Mammary epithelial cell (primary cell): ENCODE measurements at places on chromosomes 2 and 18.

- no peak for DNase-seq
Observed at GRCh38 chr18:74182335-74182734, 34.0 kb downstream of the TIMM21 start.

GRCh38 chr2:216596236-216596979, 36.8 kb upstream of the IGFBP2 start:
- no peak for DNase-seq

GRCh38 chr18:13576598-13576997, 149.8 kb downstream of the FAM210A start:
- DNase-seq: no peak

- DNase-seq: peak; percentile 15
Observed at GRCh38 chr2:56263876-56264275, 80.1 kb downstream of the CCDC85A start.

DNA sequence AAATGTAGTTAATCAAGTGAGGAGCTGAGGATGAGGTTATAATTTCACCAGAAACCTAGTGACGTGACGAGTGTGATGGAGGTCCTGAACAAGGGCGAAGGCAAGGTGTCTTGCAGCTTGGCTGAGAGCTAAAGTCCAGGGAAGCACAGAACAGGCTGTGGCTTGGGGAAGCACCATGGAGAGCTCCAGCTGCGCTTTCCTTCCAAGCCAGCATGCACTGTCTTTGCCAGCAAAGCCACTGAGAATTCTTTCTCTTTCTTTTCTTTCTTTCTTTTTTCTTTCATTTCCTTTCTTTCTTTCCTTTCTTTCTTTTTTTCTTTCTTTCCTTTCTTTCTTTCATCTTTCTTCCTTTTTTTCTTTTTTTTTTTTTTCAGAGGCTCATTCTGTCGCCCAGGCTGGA, 239.3 kb downstream of the FBXO15 start:
- peak; percentile 38 for DNase-seq

- no peak for DNase-seq
Observed at GRCh38 chr2:58664523-58665151, 423.5 kb upstream of the FANCL start.

DNA sequence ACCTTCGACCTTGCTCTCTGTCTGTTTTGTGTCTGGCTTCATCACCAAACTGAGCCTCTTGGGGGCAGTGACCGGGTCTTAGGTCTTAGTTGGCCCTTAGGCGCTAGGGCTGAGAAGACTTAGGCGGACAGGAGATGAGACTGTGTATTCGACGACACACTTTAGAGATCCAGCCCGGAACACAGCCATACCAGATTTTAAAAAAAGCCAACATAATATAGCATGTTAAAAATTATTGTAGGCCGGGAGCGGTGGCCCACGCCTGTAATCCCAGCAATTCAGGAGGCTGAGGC, 9.5 kb upstream of the PROC start:
- no peak for DNase-seq

DNA sequence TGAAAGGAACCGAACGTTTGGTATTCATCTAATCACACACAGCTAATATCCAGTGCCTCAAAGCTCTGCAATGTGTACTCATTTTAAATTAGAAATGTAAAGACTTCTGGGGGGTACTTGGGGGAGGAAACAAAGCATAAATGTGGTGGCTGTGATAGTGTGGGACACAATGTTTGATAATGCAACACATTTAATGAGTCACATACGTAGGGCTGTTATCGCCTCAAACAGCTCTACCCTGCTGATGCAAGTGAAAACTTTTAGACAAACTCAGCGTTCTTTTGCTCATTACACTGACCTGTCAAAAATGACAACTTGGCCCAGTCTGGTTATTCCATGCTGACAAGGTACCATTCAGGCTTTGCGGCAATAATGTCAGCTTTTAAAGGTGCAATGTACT, 1227.1 kb upstream of the CELF4 start:
- no peak for DNase-seq

- DNase-seq: peak; percentile 25
Observed at GRCh38 chr2:143513081-143513480, 383.9 kb downstream of the ARHGAP15 start.

GRCh38 chr2:207416900-207417299, 112.9 kb upstream of the CREB1 start:
- no peak for DNase-seq

- DNase-seq: no peak
Observed at GRCh38 chr2:52210611-52211010, 1178.7 kb upstream of the NRXN1 start.

DNA sequence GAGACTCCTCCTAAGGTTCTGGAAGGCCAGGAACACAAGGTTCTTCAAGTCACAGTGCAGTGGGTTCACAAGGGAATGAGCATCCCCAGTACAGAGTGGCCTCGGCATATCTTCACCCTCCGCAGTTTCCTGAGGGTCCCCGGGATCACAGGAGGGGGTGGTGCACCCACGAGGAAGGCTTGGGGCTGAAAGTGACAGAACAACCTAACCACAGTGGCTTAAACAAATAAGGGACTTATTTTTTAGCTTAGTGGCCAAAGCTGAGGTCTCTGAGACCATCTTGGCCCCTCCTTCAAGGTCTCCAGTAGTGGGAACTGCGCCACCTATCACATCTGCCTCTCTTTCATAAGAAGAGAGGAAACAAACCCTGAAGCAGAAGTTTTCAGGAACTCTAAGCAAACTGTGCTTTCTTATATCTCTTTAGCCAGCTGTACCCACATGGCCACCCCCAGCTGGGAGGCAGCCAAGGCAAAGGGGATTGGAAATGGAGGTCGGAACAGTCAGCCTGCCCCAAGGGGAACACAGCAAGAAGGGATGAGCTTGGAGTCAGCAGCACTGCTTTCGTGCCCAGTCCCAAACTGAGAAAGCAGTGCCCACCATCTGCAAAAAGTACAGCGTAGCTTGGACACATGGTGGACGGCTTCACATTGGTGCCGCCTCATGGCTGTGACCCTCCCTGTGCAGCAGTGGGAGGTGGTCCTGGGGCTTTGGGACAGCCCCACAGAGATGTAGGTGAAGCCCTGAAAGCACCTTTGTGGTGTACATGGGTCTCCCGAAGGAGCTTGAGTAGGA, 260.0 kb upstream of the ID2 start:
- no peak for DNase-seq

GRCh38 chr2:43331422-43331821, 105.0 kb upstream of the ZFP36L2 start:
- no peak for DNase-seq

- DNase-seq: no peak
Observed at GRCh38 chr2:225378984-225379383, 20.5 kb upstream of the NYAP2 start.

DNA sequence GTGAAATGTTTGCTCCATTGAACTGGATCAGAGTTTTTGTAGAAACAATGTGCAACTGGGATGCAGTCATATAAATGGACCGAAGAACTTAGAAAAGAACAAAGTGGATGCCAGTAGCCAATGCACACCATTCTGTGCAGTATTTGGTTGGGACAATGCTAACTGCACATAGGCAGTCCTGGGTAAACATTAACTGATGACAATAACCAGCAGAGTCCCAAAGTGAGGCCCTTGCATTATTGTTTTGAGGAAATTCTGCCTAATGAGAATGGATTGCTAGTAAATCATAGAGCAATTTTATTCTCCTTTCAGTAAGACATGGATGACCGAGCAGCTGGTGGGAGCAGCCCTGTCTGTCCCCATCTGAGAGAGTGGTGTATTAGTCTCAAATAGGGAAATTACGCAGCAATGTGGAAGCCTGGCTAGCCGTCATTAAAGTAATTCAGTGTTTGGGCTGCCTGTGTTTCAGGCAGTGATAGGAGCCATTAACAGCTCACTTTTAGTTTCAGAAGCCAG, 94.9 kb downstream of the KCTD1 start:
- no peak for DNase-seq

GRCh38 chr2:216658757-216659156, 25.5 kb downstream of the IGFBP2 start:
- no peak for DNase-seq
